Lung (tissue), 17 donors: ENCODE measurements at places on chromosomes 1 and 21. TPM values are rescaled to one million over a fixed set of nuclear protein-coding genes. Genes with fewer than 3 reads are reported as not detected.
A peak's percentile ranks its signal among the peaks of the same experiment; 100 is the strongest.

DNA sequence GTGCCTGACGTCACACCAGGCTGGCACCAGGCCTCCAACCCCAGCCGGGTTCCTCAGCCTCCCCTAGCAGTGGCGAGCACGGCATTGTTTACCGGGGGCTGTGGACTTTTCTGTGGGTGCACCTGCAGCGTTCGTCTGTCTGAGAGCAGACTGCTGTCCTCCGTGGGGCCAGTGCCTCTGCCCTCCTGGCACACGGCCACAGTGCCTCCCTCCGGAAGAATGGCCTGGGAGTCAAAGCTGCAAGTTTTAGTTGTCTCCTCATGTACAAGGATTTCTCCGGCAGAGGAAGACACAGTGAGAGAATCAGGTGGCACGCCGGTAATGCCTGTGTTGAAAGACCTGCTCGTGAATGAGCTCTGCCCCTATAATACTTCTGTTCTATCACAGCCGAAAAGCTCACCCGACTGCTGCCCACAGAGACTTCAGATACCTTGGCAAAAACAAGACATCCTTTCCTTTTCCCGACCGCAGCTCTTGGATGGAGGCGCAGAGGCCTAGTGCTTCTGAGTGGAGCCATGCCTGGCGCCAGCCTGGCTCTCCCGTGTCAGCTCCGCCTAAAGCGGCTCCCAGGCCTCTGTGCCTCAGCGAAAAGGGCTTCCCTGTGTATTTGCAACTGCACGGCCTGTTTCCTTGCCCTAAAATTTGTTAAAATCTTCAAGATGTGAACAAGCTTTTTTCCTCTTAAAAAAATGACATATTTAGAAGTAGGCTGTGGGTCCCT is 71.4 kb downstream of the AGPAT3 start:
- no peak for DNase-seq

GRCh38 chr1:20430355-20431175 is 55.4 kb downstream of the CAMK2N1 start:
- peak; percentile 67 for DNase-seq

Gene UBE2U
- total RNA-seq: not detected

DNA sequence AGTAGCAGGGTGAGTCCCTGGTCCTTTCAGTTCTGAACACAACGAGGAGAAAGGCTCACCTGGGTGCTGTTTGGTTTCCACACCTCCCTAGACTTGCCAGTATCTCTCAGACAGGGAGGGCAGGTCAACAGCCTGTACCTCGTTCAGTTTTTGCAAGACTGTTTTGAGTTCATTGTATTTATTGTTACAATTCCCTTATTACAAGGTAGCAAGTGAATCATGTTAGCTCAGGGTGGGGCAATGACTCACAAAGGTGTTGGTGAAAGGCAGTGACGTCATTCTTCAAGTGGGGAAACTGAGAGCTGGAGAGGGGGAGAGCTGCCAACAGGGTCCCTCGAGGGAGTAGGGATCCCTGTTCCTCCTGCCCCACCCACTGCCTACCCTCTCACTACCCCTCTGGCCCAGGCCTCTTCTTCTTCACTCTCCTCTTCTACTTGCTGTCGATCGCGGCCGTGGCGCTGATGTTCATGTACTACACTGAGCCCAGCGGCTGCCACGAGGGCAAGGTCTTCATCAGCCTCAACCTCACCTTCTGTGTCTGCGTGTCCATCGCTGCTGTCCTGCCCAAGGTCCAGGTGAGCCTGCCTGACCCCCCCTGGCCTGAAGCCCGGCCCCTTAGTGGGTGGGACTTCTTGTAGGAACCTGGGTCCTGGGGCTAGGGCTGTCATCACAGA is 13.4 kb downstream of the SERINC2 start:
- no peak for DNase-seq

DNA sequence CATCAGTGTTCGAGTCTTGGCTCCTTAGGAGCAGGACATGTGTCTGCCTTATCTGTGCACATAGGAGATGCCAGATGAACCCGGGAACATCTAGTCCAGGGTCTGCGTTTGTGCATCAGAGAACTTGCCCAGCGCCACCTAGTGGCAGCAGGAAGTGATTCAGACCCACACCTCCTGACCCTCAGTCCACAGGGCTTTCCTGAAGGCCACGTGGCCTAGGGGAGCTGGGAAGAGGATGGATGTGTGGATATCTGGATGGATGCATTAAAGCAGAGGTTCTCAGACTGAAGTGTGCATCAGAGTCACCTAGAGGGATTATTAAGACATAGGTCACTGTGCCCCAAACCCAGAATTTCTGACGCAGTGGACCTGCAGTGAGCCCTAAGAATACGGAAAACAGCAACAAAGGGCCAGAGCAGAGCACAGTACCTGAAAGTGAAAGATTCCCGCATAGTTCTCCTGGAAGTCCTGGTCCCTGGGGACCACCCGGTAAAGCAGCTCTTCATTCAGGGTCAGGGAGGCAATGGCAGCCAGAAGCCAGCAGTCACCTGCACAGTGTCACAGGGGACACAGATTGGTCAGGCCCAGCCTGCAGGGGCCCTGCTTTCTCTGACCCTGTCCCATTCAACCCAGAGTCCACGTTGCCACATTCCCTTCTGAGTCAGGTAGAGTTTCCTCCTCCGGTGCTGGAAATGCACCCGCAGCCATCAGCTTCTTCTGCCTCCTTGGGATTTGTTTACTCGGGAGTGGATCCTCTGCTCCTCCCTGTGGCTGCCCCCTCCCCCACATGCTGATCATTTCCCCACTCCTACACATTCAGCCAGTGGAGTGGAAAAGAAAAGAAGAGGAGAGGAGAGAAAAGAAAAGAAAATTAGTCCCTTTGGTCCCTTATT is 37.0 kb downstream of the CAPN8 start:
- peak; percentile 31 for DNase-seq

Gene FALEC
- not detected for total RNA-seq

GRCh38 chr1:99917214-99917613 is 52.6 kb upstream of the SLC35A3 start:
- DNase-seq: no peak

GRCh38 chr1:221743416-221744208 is 1.7 kb upstream of the DUSP10 start:
- no peak for DNase-seq

Gene XCL1
- total RNA-seq: 0.43 TPM

DNA sequence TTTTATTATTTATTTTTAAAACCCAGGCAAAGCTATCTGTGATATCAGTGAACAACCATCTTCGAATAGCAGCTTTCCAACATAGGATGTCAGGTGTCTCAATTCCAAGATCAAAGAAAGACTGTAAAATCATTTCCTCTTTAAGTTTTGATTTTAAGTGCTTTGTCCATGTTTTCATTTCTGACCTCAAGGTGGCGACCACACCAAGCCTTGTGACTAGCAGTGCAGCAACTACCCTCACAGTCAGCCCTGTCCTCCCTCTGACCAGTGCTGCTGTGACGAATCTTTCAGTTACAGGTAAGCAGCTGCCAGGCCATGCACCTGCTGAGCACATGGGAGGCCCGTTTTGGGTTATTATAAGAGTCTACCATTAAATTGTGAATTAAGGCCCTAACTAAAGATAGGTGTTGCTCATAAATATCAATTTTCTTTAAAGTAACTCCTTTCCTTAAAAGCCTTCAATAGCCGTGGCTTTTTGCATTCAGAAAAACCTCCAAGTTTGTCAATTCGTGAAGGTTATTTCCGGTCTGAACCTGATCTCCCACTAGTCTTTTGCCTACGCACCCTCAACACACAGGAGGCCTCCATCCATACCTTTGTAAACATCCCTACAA is 117.0 kb downstream of the CD247 start:
- DNase-seq: peak; percentile 43

- DNase-seq: no peak
These were observed 29.2 kb downstream of the CDC7 start for GRCh38 chr1:91529856-91530255.

Gene BCAN
- 0.18 TPM for total RNA-seq

- DNase-seq: no peak
These were observed 38.9 kb downstream of the CCDC18 start for GRCh38 chr1:93219443-93219842.

DNA sequence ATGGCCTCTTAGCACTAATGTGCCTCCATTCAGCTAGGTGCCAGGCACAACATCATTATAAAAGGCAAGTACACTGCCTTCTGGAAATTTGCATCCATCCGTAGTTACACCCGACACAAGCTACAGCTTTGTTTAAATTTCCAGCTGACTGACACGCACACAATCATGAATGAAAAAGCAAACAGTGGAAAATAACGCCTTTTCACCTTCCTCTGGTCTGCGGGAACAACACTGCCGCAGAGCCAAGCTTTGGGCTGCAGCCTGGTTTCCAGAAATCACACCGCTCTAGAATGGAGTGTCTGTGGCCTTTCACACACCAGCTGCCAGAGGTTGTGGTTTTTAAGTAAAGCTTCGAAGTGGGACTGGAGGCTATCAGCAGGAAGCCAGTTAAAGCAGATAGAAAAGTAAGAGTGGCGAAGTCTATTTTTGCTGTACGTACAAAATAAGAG is 142.8 kb upstream of the COA6 start:
- peak; percentile 46 for DNase-seq

GRCh38 chr1:10730985-10731384 is 65.5 kb downstream of the CASZ1 start:
- DNase-seq: no peak

Gene ARMH1
- 9.7 TPM for total RNA-seq

- DNase-seq: no peak
These were observed 8.1 kb upstream of the DNASE2B start for GRCh38 chr1:84390226-84390625.

DNA sequence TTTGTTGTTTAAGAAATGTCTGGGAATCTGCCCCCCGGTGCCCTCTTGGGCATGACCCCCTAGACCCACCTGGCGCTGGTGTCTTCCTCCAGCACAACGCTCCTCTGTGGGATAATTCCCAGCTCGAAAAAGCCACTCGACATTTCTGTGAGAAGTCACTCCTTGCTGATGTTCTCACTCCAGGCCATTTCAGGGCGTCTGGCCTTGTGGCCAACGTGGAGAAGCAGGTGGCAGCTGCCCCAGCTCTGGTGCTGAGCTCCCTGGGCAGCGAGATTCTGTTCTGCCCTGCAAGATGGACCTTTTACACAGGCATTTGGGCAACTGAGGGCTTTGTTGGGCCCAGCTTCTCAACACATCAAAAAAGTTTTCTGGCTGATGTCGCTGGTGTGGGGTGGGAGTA is 147.7 kb upstream of the WNT4 start:
- no peak for DNase-seq

- no peak for DNase-seq
These were observed 153.4 kb downstream of the ETS2 start for GRCh38 chr21:38958940-38959691.

Gene HIVEP3
- total RNA-seq: 8.9 TPM

DNA sequence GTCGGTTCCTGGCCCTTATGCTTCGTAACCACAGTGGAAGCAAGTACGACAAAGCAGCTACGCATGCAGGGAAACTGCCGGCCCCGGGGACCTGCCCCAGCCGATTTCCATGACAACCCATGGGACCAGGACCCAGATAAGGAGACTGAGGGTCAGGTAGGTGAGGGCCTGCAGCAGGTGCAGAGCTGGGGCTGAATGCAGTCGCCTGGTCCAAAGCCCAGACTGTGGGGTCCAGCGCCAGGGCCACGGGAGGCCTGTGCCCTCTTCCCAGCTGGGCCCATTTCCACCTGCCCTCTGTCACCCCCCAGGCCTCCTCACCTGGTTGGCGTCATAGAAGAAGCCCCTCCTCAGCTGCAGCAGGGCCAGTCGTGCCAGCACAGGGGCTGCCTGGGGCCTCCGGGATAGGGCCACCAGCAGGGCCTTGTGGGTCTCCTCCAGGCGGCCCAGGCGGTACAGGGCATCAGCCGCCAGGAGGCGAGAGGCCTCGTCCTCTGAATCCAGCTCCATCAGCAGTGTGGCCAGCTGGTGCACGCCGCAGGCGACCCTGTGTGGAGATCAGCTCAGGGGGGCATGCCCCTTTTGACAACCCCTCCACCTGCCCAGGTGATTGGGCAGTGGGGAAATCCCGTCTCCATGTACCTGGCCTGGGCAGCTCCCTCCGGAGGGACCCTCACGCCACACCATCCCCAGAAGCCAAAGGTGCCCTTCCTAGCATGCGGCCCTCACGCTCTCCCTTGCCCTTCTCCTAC is 14.2 kb downstream of the TTC34 start:
- no peak for DNase-seq

Gene LCE1A
- not detected for total RNA-seq
